ENCODE measurements at places on chromosomes 7 and 10.

DNA sequence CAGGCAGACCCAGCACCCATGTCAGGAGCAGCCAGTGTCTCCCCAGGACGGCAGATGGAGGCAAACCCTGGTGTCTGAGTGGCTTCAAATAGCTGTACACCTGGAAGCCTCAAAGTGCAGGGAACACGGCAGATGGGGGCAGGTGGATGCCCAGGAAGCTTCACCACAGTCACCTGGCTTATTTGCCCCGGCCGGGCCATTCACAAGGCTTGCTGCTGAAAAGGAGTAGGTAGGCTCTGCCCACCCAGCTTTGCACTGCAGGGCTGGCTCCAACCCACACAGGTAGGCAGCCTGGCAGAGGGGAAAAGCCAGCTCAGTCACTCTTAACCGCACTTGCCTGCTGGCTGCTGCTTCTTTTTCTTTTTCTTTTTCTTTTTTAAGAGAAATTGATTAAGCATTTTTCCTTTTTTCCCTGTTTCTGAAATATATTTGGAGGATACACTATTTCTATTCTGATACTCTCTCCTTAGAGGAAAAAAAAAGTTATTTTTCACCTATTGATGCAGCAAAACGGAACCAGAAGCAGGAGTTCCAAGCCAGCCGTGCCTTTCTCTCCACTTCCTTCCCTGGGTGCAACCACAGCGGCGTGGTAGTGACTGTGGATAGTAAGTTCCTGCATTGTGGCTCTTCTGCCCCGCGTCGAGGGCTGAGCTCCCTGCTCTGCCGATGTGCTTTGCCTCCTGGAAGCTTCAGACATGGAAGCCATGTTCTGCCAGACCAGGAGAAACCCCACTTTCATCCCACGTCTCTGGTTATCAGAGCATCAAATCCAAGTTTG, 118.3 kb downstream of the KLF6 start:
- no peak for DNase-seq

DNA sequence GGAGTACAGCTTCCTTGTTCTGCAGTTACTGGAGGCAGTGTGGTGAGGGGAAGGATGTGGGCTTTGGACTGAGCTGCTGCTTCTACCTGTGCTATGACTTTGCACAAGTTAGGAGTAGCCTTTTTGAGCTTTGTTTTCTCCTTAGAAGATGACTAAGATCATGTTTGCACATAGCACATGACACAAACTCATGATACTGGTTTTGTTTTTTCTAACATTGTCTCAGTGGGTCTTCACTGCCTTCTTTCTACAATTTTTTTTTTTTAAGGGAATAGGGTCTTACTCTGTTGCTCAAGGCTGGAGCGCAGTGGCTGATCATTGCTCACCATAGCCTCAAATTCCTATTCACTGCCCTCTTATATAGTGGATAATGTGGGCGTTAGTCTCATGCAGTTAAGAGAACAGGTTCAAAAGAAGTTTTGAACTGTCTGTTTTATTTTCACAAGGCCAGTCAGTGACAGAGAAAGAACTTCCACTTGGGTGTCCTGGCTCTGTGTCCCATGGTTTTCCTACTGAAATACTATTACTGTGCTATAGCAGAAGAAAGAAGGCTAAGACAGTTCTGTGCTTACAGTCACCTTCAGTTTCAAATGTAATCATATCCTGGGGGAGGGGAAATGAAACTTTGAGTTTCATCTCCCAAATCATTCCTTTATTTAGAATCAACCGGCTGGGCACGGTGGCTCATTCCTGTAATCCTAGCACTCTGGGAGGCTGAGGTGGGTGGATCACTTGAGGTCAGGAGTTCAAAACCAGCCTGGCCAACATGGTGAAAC, 72.0 kb downstream of the KAT6B start:
- DNase-seq: no peak

GRCh38 chr10:102578782-102579181, 65.5 kb upstream of the TRIM8 start:
- no peak for DNase-seq

- DNase-seq: no peak
Observed at GRCh38 chr7:148270576-148270975, 320.0 kb upstream of the C7orf33 start.

GRCh38 chr7:50477640-50478039, 27.5 kb upstream of the FIGNL1 start:
- DNase-seq: no peak

DNA sequence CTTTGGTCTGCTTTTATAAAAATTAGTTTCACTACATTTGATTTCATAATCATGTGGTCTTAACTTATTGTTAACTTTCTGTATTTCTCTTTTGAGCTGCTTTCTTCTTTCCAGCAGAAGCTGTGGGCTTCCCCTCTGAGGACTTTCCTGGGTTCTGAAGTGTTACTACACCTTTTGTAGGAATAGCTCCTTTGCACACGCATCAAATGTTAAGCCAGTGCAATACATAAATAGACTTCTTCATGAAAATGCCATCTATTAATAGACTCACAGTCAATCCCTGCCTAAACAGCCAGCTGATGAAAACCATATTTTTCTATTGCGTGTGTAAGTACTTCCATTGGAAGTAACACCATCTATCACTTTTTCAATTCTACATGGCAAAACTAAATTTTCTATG, 1.5 kb downstream of the ABCB4 start:
- no peak for DNase-seq

DNA sequence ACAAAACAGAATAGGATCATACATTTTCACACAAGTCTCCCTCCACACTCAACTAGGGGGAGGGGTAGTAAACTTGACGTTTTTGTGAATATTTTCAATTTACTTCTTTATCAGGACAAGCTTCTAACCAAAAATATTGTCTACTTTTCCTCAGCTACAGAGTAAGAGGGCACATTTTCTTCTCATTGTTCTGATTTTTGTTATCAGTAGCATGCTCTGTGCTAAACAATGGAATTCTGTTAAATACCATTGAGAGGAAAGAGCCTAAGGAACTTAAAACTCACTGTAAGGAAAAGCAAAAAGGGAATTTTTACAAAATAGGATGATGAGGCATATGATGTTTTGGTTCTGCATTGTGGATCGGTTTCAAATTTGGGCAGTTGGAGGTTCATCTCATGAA, 41.2 kb downstream of the ANLN start:
- DNase-seq: no peak

DNA sequence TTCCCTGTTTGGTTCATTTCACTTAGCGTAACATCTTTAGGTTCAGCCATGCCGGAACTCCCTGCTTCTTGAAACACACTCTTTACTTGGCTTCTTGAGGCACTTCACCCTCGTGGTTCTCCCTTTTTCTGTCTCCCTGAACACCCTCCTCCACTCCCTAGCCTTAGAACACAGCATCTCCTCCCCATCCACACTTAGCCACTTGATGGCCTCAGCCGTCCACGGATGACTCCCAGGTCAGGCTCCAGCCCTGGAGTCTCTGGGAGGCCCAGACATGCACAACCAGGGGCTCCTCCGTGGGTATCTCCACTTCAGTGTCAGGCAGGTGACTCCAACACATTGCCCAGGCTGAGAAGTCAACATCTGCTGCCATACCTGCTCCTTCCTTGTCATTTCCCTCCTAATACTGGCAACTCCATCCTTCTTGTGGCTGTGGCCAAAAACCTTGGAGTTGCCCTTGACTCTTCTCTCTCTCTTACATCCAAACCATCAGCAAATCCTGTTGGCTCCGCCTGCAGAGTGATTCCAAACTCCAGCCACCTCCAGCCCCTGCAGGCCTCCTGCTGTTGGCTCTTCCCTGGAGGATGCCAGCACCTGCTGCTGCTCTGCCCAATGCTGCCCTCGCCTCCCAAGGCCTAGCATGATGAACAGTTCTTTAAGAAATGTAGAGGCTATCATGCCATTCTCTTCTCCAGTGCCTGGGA, 8.4 kb upstream of the INMT start:
- DNase-seq: no peak

DNA sequence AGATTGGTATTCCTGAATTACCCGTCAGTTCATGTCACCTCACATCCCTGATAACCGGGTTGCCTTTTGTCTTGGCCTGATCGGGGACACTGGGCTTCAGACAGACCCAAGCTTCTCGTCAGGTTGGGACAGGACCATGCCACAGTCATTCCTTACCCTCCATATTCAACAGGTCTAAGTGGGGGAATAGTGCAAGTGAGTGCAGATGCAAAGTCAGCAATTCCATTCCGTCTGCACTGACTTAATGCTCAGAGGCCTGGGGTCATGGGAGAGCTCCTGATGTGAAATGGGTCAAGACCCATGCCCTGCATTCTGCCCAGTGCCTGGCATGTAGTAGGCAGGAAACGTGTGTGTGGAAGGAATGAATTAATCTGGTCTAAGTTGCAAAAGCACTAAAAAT, 95.4 kb upstream of the PITRM1 start:
- DNase-seq: no peak

DNA sequence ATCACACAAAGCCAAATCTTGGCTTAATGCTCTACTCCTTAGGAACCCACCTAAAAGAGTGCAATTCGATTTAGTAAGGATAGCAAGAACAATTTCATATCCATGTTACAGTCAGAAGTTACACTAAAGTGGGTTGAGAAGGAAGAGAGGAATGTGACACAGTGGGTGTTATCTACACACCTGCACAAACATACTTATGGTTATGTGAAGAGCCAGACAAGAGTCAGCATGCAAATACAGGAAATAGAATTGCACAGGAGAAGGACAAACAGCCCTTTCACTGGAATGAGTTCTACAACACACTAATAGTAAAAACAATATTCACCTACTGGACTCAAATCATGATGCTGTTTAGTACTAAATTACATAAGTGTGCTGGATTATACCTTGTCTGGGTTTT, 262.8 kb downstream of the DGKB start:
- no peak for DNase-seq

DNA sequence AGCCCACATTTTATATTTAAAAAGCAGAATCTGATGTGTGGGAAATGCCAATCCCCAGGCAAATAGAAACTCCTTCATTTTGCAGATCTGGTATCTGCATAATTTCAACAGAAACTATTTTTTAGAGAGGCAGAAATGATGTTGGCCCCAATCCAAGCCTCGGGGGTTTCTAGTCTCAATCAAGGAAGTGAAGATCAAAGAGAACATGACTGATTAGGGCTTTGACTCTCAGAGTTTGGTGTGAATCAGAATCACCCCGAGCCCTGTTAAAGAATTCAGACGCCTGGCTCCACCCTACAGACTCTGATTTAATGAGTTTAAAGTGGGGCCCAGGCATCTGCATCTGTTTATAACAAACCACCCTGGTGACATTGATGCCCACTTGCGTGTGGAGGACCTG, 36.7 kb upstream of the UBE2H start:
- DNase-seq: no peak

- no peak for DNase-seq
Observed at GRCh38 chr7:113199136-113199535, 80.8 kb upstream of the SMIM30 start.

- DNase-seq: no peak
Observed at GRCh38 chr7:126978865-126979264, 273.9 kb downstream of the GRM8 start.

GRCh38 chr10:89466599-89467035, 52.2 kb downstream of the IFIT5 start:
- DNase-seq: no peak

- no peak for DNase-seq
Observed at GRCh38 chr7:77482015-77482414, 55.1 kb upstream of the PTPN12 start.

- no peak for DNase-seq
Observed at GRCh38 chr7:132290021-132290420, 286.2 kb downstream of the PLXNA4 start.

DNA sequence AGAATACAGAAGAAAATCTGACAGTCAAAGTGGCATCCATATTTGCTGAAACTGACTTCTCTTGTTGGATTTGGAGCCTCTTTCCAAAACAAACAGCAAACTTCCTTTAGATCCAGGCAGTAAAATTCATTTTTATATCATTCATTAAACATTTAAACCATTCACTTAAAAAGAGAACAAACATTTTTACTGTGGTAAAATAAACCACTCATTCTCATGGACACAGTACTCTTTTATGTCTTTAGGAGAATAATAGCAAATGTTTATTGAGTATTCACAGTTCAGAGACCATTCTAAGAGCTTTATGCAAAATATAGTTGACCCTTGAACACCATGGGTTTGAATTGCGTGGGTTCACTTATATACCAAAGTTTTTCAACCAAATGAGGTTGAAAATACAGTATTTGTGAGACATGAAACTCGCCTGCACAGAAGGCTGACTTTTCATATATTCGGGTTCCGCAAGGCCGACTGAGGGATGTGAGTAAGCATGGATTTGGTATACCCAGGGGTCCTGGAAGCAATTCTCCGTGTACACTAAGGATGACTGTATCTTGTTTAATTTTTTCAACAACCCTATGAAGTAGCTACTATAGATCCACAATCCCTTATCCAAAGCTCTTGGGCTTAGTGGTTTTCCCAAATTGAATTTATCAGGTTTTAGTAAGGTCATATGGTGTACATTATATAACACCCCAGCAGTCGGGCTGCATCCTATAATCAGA, 49.1 kb downstream of the ATXN7L1 start:
- no peak for DNase-seq

DNA sequence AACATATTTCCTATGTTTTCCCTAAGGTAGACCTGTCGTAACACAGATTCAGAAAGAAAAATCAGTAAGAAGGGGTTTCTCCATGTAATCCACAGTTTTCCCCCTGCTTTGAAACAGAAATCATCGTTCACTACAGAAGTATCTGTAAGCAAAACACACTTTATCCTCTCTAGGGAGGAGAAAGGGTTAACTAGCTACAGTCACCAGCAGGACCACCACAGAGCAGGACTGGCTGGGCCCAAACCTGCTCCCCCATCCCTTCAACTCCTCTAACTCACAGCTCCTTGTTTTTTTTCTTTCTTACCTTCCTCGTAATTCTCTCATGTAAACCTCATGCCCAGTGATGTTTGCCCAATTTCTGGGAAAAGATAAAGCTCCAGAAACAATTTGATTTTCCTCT, 167.7 kb downstream of the RAPGEF5 start:
- DNase-seq: no peak

DNA sequence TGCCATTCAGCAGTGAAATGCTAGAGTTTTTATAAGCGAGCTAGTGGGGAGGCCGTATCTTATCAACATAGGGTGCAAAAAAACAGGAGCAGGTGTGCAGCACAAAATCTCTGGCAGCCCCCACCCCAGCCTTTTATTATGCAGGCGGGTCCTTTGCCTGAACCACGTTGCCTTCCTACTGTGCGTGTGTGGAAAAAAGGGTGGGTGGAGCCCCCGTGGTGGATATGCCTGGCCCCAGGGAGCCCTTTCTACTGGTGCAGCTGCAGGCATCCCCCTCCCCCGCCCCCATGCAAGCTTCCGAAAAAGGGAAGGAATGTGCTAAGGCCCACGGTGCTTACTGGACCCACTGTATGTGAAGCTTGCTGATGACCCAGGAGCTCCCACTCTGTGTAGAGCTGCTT, 175.9 kb downstream of the USP6NL start:
- DNase-seq: no peak

Measured in activated naive CD4-positive, alpha-beta T cell (primary cell).